ENCODE measurements at places on chromosomes 3 and 15.

DNA sequence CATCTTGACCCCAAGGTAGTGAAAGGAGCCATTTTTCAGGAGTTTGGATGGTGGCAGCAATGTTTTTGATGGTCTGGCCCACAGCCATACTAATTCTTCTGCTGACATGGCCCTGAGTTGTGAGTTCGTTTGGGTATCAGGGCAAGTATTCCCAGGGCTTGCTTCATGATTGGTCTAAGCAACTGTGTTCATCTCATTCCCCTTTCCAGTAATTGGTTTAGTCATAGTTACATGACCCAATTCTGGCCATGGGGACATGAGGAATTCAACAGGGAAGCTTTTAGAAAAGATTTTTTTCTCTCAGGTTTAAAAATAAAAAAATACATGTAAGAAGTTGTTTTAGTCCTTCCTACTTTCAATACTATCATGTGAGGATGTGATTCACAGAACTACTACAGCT, 150.5 kb upstream of the NPHP3 start:
- no peak for DNase-seq

DNA sequence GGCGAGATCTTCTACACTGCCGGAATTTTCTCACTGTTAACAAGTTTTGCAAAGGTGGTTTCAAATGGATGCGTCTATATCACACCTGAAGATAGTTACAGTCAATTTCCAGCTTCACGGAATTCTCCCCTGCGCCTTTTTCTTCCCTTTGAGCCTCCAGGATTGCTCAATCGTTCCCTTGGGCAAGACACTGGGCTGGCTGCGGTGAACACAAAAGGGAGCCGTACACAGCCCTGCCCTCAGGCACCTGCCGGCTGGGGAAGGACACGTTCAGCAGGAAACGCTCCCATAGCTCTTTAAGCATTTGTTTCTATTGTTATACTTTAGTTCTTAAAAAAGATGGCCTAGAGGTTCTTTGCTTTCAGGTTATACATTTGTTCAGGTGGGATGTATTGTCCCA, 85.7 kb downstream of the C3orf70 start:
- no peak for DNase-seq

DNA sequence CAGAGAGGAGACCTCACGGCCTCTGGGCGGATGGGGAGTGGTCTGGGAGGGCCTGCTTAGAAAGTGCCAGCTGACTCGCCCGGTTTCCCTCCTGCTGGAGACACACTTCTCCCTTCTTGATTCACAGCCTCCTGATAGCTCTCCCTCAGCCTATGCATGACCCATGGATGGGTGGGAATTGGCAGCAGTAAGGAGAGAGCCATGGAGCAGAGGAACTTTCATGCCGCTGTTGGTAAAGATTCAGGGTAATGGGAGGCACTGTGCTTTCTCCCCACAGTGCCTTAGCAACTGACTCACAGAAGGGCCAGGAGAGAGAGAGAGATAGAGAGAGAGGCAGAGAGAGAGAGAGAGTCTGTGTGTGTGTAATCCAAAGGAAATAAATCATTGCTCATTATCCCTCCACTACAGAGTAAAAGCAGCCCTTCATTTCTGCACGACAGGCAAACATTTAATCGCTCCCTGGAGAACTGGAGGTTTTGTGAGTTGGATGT, 82.8 kb downstream of the SEMA5B start:
- DNase-seq = no peak

- DNase-seq = no peak
These were observed 42.5 kb upstream of the ABHD10 start for GRCh38 chr3:111936191-111936841.

GRCh38 chr3:48233542-48233941, 7.4 kb upstream of the ZNF589 start:
- DNase-seq = no peak

DNA sequence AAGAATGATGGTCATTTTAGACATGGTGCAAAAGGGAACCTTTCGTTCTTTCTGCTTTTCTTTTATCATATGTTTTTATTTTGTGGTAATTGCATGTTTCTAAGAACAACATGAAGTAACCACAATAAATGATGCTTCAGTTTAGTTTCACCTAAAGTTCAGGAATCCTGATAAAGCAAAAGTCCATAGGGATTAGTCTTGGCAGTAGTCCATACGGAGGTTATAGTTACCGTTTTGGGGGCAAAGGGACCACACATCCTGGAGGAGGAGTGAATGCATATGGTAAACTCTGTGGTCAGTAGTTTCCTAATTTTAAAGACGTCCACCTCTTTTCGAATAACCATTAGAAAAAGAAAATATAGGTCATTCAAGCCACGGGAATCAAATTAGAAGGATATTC, 141.5 kb downstream of the MCTP2 start:
- no peak for DNase-seq

DNA sequence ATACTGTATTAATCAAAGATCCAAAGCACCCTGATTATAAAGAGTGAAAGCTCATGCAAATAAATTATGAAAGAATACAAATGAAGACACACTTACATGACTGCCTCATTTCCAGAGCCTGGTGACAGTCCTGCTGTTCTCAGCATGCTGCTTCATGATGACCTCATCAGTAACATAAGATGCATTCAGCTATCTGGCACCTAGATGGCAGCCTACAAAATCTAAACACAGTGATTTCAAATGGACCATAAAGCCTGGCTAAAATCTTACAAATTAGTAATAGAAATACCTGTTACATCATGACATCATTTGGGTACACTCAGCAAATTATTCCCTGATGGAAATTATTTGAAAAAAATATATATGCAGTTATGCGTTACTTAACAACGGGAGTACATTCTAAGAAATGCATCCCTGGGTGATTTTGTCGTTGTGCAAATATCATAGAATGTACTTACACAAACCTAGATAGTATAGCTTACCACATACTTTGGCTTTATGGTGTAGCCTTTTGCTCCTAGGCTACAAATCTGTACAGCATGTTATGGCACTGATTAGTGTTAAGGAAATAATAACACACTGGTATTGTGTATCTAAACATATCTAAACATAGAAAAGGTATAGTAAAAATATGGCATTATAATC, 207.2 kb downstream of the EPHA3 start:
- DNase-seq = no peak

DNA sequence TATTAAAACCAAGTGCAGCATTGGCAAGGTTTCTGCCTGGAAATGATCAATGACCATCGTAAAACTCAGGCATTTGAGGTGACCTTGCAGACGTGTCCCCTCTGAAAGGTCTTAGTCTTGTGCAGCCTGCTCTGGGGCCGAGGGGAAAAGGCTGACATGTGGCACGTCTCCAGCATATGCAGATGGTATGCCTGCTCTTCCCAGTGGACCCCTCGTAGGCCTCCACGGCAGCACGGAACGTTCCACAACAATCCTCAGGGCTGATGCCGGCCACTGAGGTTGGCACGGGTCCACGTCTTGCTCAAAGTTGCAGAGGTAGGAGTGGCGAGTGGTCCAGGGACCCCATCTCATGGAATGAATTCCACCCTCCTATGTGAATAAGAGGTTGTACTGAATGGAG, 247.5 kb upstream of the LYSMD4 start:
- DNase-seq = no peak

DNA sequence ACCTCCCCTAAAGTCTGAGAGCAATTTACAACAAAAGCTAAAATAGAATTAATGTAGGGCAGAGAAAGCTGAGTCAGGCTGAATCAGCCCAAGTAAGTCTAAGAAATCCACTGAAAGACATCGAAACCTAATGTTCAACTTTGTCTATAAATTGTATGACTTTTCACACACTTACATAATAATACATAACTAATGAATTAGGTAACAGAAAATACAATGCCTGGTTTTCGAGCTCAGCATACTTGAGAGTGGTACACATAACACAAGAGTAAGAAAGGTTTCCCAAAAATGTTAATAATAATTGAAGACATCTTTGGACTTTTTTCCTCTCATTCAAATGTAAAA, 55.3 kb upstream of the VGLL4 start:
- no peak for DNase-seq

- DNase-seq = no peak
These were observed 100.4 kb downstream of the CD47 start for GRCh38 chr3:107990433-107990832.

Data from epithelial cell of proximal tubule (primary cell).